ENCODE measurements at places on chromosomes 5 and 9. TPM values are rescaled to one million over a fixed set of nuclear protein-coding genes. Genes with fewer than 3 reads are reported as not detected.

GRCh38 chr5:172311026-172311425 is 27.5 kb upstream of the UBTD2 start:
- DNase-seq: no peak

- no peak for DNase-seq
Observed at GRCh38 chr9:92538541-92538940, 2.8 kb upstream of the ECM2 start.

The POLR3G gene
- total RNA-seq: 0.97 TPM

The SLC26A2 gene
- total RNA-seq: 5.8 TPM

The IFNB1 gene
- not detected for total RNA-seq
